ENCODE measurements at places on chromosomes 12 and 14.
A peak's percentile ranks its signal among the peaks of the same experiment; 100 is the strongest.

GRCh38 chr14:32722631-32723183 lies 216.0 kb upstream of the NPAS3 start:
- DNase-seq: no peak

GRCh38 chr12:108757856-108758255 lies 26.5 kb upstream of the CORO1C start:
- DNase-seq: no peak

- DNase-seq: no peak
Observed at GRCh38 chr12:57545809-57546437, 1.1 kb downstream of the DCTN2 start.

DNA sequence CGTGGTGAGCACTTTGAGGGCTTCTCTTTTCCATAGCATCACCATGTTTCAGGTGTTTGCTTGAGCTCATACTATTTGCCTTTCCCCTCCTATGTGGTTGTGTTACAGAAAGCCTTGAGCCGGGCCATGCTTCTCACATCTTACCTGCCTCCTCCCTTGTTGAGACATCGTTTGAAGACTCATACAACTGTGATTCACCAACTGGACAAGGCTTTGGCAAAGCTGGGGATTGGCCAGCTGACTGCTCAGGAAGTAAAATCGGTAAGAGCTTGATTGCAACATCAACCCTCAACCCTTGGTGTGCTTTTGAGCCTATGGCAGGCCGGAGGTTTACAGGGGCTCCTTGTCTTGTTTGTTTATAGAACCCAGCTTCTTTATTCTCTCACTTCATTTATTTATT lies 8.1 kb downstream of the LETMD1 start:
- DNase-seq: peak; percentile 24

- no peak for DNase-seq
Observed at GRCh38 chr12:46435625-46436024, 63.1 kb upstream of the SLC38A2 start.

DNA sequence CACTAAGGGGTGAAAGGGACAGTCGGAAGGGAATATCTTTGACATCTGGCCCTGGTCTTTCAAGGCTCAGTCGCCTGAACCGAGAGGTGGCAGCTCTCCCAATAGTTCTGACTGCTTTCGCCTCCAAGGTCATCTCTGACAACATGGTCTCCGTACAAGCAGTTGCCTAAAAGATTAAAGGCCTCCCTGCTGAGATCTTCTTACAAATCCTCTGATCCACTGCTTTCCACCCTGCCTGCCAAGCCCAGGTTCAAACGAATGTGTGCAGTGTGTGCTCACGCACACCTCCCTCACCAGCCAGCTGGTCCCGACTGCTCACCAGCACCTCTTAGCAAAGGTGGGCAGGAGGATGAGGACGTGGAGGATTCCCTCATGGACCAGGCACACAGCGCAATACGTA lies 10.4 kb downstream of the B4GALNT3 start:
- DNase-seq: no peak

GRCh38 chr12:7017870-7018349 lies 366 bp downstream of the LPCAT3 start:
- peak; percentile 64 for DNase-seq

DNA sequence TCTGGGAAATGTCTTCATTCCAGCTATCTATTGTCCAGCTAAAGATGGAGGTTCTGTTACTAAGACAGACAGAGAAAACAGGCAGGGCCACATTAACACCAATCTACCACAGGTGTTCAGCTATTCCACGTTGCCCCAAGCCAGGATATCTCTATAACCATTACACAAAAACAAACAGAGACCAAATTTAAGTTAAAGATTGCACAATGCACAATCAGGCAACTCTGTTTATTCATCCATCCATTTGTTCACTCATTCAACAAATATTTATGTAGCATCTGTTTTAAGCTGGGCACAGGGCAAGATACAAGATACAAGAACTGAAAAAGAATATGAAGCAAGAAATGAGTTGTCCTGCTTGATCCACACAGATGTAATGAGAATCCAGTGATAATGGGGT lies 629.0 kb downstream of the MED13L start:
- DNase-seq: no peak

DNA sequence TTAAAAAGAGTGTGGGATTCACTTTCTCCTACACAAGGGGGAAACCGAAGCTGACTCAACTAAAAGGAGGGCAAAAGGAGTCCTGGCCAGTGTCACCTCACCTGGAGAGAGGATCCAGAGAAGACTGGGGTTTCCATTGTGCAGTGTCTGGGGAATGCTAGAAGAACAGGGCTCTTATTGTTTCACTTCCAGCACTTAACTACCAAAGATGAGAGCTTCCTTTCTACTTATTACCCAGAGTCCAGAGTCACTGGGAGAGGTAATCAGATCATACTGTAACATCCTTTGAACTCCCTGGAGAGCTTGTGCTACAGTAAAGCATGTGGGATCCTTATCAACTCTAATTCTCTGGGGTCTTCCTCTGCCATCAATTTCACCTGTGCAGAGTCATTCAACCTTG lies 148.4 kb upstream of the BCL2L14 start:
- DNase-seq: no peak

GRCh38 chr12:19852100-19852855 lies 413.0 kb downstream of the AEBP2 start:
- DNase-seq: no peak

DNA sequence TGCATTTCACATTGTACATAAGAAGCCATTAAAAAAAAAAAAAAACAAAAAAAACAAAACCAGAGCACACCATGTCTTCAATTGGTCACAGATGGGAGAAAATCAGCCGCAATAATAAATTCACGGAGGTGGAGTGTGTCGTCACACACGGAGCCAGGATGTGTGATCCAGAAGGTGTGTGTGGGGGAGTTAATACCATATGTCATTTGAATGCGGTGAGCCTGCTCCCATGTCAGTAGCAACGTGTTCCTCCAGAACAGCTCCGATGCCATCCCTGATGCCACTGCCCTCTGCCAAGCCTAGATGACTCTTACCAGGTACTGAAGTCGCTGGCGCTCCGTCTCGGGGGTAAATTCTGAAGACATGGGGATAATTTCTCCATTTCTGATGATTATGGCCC lies 197.8 kb downstream of the PPM1H start:
- DNase-seq: no peak

Measured in GM03348 (cell line).